ENCODE measurements at places on chromosomes 1 and 21.

DNA sequence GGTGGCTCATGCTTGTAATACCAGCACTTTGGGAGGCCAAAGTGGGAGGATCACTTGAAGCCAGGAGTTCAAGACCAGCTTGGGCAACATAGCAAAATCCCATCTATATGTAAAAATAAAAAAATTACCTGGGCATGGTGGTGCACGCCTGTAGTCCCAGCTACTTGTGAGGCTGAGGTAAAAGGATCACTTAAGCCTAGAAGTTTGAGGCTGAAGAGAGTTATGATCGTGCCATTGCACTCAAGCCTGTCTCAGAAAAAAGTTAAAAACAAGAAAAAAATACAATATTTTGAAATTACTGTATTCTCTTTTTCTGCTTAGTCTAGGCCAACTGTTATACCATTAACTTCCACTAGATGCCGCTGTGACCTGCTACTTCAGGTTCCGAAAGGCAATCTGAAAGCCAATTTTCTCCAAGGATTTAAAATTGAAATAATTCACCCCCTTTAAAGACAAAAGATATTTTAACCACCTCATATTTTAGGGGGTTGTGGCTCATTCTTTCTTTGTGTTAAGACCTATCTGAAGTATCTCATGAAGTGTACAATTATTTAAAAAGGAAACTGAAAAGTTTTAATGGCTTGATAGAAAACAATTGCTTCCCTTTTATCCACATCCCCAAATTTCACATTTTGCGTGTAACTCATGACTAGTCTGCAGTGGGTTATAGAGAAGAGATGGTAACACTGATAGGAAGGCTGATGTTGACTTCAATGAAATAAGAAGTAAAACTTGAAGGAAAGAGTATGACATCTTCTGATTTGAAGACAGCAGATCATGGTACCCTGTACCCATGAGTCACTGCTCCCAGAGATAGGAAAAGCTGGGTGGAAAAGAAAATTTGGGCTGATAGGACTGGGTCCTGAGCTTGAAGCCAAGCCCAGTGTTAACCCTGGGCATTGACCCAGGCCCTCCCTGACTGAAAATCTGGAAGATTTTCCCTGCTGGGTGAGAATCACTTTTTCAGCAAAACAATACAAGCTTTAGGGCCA is 24.4 kb upstream of the CLDN14 start:
- DNase-seq, result no peak

- DNase-seq, result no peak
Measured at GRCh38 chr1:217524787-217525520, 105.9 kb downstream of the GPATCH2 start.

DNA sequence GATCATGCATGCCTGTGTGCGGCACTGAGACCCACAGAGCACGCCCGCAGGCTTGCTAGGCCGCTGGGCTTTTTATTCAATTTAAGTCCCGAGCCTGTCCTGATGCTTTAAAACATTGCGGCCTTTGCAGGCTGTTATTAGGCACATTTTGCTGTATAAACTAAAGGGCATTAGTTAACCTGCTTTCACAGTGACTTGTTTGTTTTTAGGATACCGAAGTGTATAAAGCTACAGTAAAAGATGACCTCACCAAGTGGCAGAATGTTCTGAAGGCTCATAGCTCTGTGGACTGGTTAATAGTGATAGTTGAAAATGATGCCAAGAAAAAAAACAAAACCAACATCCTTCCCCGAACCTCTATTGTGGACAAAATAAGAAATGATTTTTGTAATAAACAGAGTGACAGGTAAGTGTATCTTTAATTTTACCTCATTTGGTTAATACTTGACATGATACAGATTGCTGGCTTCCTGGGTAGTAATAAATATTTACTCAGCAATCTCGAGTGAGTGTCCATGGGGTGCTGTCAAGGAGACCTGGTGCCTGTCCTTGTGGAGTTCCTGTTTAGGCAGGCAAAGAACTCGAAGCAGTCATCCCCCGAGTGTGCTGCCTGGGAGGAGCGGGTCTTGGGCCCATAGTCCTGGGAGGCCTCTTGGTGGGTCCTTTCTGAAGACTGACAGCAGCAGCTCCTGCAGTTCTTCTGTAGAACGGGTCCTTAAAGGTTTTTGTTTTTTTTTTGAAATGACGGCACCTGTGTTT is 40.1 kb downstream of the TRAPPC10 start:
- no peak for DNase-seq

DNA sequence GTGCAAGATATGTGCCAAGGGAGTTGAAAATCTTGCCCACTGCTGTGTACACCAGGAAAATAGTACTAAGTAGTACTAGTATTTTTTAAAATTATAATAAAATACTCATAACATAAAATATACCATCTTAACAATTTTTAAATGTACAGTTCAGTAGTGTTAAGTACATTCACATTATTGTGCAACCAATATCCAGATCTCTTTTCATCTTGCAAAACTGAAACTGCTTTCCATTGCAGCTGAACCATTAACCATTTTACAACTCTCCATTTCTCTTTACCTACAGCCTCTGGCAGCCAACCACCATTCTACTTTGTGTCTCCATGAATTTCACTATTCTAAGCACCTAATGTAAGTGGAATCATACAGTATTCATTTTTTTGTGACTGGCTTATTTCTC is 19.3 kb upstream of the RAB3GAP2 start:
- no peak for DNase-seq

- no peak for DNase-seq
Measured at GRCh38 chr1:22625262-22625925, 11.0 kb upstream of the C1QA start.

DNA sequence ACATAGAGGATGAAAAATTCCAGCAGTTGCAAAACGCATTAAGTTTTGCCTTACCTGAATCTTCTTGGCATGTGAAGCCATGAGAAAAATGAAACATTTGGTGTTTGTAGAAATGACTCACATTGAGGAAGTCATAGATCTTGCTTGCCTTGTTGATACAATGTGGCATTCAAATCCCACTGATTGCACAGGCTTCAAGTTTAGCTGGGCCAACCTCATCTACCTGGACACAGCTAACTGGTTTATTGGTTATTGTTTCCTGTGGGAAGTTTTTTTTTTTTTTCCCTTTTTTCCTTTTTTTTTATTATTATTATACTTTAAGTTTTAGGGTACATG is 168.9 kb upstream of the C21orf91 start:
- no peak for DNase-seq
